ENCODE measurements at places on chromosomes 12 and 14. TPM values are rescaled to one million over a fixed set of nuclear protein-coding genes. Genes with fewer than 3 reads are reported as not detected.

The LRRIQ1 gene
- 3.2 TPM for polyA plus RNA-seq

The TMPRSS12 gene
- polyA plus RNA-seq = not detected

The FGD6 gene
- polyA plus RNA-seq = 12.9 TPM

The MAX gene
- 31.8 TPM for polyA plus RNA-seq

The RD3L gene
- polyA plus RNA-seq = not detected
